ENCODE measurements at places on chromosomes 3 and 15. TPM values are rescaled to one million over a fixed set of nuclear protein-coding genes. Genes with fewer than 3 reads are reported as not detected.

CLDN16 gene
- 0.06 TPM for total RNA-seq

HES1 gene
- total RNA-seq, result 14.3 TPM

MORC1 gene
- total RNA-seq, result not detected

HPS3 gene
- 39.8 TPM for total RNA-seq

NRROS gene
- total RNA-seq, result not detected

MEIS2 gene
- 9.8 TPM for total RNA-seq

XCR1 gene
- total RNA-seq, result not detected

GLT8D1 gene
- total RNA-seq, result 34.4 TPM

FSD2 gene
- not detected for total RNA-seq

PRR20G gene
- 0.14 TPM for total RNA-seq

CPB1 gene
- not detected for total RNA-seq

EEFSEC gene
- total RNA-seq, result 9.8 TPM

SAMD7 gene
- total RNA-seq, result not detected

ZIC1 gene
- total RNA-seq, result not detected

RASGRP1 gene
- total RNA-seq, result 0.38 TPM

PLSCR5 gene
- not detected for total RNA-seq

SLC22A14 gene
- total RNA-seq, result not detected

SH3GL3 gene
- 0.73 TPM for total RNA-seq

NEK10 gene
- total RNA-seq, result 1.2 TPM

ANKUB1 gene
- not detected for total RNA-seq

CYP1A1 gene
- total RNA-seq, result 2.0 TPM

TERB2 gene
- total RNA-seq, result not detected

PLA2G4F gene
- not detected for total RNA-seq

SPATA12 gene
- 0.44 TPM for total RNA-seq

CIDEC gene
- total RNA-seq, result 3.0 TPM

PPP1R14D gene
- 0.32 TPM for total RNA-seq

ZNF619 gene
- 1.7 TPM for total RNA-seq

SOX14 gene
- not detected for total RNA-seq

PLSCR4 gene
- 4.6 TPM for total RNA-seq

PSTPIP1 gene
- total RNA-seq, result not detected

CD80 gene
- not detected for total RNA-seq

ZNF35 gene
- total RNA-seq, result 5.4 TPM

LRRC34 gene
- not detected for total RNA-seq

BNIP2 gene
- 74.1 TPM for total RNA-seq

SNAP23 gene
- 18.0 TPM for total RNA-seq

RLBP1 gene
- not detected for total RNA-seq

BMF gene
- total RNA-seq, result 1.6 TPM

PLCB2 gene
- total RNA-seq, result 1.3 TPM

CFAP161 gene
- total RNA-seq, result not detected

AP3B2 gene
- total RNA-seq, result 0.40 TPM

MAGI1 gene
- total RNA-seq, result 4.5 TPM

USP3 gene
- total RNA-seq, result 54.2 TPM

PIGZ gene
- 1.6 TPM for total RNA-seq

SERF2 gene
- 716 TPM for total RNA-seq

STAB1 gene
- total RNA-seq, result 0.05 TPM

LRRC3B gene
- not detected for total RNA-seq

FETUB gene
- 0.05 TPM for total RNA-seq

COX17 gene
- total RNA-seq, result 104 TPM

Data from A549 treated with CpdA at 1 μM for 4 hours (cell line).